ENCODE measurements at places on chromosomes 6 and 20.

GRCh38 chr6:8562125-8562524 lies 126.8 kb upstream of the SLC35B3 start:
- ATAC-seq = no peak

- no peak for ATAC-seq
Measured at GRCh38 chr6:52507557-52508260, 69.2 kb downstream of the TRAM2 start.

DNA sequence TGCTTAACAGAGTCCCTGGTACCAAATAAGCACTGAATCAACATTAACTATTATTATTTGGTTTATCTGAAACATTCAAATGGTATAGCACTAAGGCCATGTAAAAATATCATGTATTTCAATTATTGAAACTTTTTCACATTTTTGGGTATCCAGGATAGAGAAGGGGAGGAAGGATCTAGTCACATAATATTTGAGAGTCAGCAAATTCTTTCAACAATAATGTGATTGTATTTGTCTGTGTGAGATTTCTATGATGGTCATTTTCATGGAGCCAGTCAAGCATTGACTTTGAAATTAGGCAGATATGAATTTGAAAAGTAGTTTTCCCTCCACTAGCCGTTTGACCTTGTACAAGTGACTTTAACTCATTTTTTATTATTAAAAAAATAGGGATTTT lies 67.9 kb downstream of the LAMA2 start:
- ATAC-seq = no peak

- ATAC-seq = no peak
Measured at GRCh38 chr20:6355754-6356451, 233.1 kb upstream of the FERMT1 start.

GRCh38 chr6:170032197-170032596 lies 258.7 kb downstream of the DLL1 start:
- ATAC-seq = no peak

DNA sequence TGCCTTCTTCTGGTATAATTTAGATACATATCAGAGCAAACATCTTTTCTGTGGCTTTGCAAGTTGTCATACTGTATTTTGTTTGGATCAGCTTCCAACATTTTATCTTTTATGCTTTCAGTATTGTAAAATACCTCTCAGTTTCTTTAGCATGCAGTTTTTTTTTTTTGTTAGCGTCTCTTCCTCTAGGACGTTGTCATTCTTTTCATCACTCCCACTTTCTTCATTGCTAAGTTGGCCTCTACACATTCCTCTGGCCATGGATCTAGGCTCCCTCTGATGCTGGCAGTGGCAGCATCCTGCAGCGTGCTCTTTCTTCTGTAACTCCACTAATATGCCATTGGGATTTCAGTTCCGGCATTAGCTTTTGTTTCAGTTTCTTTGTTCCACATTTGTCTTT lies 21.7 kb downstream of the RPRD1B start:
- no peak for ATAC-seq

GRCh38 chr6:54096811-54097210 lies 14.4 kb upstream of the MLIP start:
- ATAC-seq = no peak

GRCh38 chr6:134519465-134519864 lies 201.6 kb upstream of the SGK1 start:
- peak; percentile 63 for ATAC-seq

DNA sequence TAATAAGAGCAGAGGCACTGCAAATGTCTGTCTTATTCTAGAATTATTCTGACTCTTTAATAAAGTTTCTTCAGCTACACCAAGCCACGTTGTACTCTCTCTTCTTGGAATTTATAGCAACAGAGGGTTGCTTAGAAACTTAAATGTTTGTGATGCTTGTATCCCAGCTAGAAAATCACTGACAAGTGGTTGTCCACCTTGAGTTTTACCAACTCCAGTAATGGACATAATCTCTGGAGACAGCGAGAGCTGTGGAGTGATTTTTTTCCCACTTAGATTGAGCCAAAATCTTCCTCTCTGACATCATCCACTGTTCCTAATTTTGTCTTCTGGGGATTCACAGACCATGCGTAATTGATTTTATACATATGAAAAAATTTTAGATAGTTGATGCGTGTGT lies 8.0 kb downstream of the ECT2L start:
- no peak for ATAC-seq

DNA sequence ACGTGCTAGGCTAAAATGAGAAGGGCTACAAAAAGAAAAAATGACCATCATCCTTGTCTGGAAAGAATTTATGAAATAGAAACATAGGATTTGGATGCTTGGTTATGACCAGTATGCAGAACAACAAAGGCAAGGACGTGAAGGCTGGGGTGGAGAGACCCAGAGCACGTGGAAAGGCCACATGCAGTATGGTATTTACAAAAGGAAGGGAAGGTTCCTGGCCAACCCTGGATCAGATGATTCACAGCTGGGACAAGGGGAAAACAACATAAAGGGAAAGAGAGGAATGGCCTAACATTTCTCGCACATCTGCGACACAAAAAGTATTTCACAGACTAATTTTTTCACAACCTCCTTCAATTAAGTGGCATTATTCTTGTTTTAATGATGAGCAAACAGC lies 8.2 kb downstream of the STX7 start:
- no peak for ATAC-seq

- peak; percentile 41 for ATAC-seq
Measured at GRCh38 chr20:13119583-13119982, 101.5 kb upstream of the ISM1 start.
